Sciatic nerve (tissue), 2 donors: ENCODE measurements at places on chromosomes 12 and 14. TPM values are rescaled to one million over a fixed set of nuclear protein-coding genes. Genes with fewer than 3 reads are reported as not detected.

Gene BLTP3B
- 40.4 TPM for total RNA-seq

Gene RPL10L
- total RNA-seq, result not detected

Gene GSC
- total RNA-seq, result 4.5 TPM

Gene PPP1R1A
- 21.4 TPM for total RNA-seq

Gene NGDN
- total RNA-seq, result 41.1 TPM

Gene COL2A1
- not detected for total RNA-seq

Gene SLC6A15
- 0.58 TPM for total RNA-seq

Gene SIX4
- total RNA-seq, result 2.2 TPM

Gene NINJ2
- 6.2 TPM for total RNA-seq

Gene SMIM41
- total RNA-seq, result 12.4 TPM

Gene SLC17A8
- not detected for total RNA-seq

Gene ANO4
- total RNA-seq, result 1.7 TPM

Gene GALNT6
- 4.0 TPM for total RNA-seq

Gene ZC2HC1C
- total RNA-seq, result 2.5 TPM

Gene METAP2
- 65.8 TPM for total RNA-seq

Gene SLC38A4
- total RNA-seq, result 0.31 TPM

Gene DAO
- not detected for total RNA-seq

Gene GMPR2
- total RNA-seq, result 52.0 TPM

Gene USP5
- total RNA-seq, result 70.1 TPM
